ENCODE measurements at places on chromosomes 11 and 22.

DNA sequence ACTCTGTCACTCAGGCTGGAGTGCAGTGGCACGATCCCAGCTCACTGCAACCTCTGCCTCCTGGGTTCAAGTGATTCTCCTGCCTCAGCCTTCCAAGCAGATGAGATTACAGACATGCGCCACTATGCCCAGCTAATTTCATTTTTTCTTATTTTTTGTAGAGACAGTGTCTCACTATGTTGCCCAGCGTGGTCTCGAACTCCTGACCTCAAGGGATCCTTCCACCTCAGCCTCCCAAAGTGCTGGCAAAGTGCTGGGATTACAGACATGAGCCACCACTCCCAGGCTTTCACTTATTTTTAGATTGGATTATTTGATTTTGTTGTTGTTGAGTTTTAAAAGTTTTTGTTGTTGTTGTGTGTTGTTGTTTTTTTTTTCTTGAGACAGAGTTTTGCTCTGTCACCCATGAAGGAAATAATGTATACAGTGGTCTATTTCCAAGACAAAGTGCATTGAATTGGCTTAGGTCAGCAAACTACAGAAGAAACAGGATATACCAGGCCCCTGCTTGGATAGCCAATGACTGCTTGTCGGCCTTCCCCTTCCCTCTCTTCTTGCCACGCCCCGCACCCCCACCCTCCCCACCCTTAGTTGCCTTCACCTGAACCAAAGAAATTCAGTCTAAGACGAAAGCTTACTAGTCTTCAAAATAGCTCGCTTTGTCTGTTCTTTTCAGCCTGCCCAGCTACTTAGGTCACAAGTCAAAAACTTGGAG is 91.8 kb upstream of the CLDN5 start:
- DNase-seq = no peak

DNA sequence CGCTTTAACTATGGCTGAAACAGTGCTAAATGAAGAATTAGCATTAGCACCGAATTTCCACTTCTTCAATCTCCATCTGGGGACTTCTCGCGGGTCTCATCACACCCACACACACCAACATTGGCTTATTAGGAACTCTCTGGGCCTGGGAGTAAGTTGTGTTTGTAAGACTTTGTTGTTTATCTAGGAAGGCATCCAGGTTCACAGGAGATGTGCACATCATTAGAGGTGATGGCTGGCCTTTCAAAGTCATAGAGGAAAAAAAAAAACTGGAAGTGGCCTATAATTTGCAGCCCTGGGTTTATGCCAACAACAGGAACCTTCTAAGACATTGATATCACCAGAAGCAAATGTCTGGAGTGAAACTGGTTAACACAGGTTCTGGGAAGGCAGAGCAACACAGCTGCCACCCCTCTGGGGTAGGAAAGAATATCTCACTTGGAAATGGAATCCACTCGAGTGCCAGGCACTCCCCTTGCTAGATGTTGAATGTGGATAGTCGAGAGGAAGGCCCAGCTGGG is 84.5 kb downstream of the TRAF6 start:
- DNase-seq = no peak

DNA sequence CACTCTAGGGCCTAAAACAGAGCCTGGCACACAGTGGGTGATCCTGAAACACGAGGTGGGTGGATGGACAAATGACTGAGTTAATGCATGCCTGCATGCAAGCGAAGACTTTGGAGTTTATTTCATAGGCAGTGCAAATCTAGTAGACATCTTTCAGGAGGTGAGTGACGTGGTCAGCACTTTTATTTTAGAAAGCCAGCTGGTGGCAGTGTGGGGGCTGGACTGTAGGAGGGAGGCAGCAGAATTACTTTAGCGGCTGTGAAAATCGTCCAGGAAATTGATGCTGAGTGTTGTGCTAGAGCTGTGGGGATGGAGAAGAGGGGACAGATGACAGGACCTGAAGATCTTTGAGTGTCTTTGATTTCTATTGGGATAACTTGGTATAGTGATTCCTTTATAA is 47.1 kb downstream of the BMAL1 start:
- no peak for DNase-seq

DNA sequence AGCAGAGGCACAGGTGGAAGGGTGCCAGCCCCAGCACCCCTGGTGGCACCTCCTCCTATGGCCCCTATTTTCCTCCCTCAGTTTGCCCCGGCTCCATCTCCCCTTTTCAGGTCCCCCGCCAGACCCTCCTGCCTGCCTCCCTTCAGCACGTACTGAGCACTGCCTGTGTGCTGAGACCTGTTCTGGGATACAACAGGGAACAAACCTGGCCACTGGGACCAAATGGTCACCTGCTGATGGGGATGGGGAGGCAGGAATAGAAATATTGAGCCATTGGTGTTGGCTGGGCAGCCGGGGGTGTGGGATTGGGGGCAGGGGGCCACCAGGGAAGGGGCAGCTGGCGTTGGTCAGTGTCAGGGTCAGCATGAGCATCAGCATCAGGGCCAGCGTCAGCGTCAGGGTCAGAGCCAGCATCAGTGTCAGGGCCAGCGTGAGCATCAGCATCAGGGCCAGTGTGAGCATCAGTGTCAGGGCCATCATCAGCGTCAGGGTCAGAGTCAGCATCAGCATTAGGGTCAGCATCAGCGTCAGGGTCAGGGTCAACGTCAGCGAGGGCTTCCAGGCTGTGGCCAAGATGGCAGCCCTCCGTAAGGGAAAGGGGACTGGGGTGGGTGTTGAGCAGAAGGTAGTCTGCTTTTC is 7.5 kb downstream of the ZNF74 start:
- no peak for DNase-seq

- DNase-seq = no peak
Observed at GRCh38 chr11:97048481-97048880, 658.7 kb downstream of the JRKL start.

Data from liver (tissue), 10 donors.